ENCODE measurements at places on chromosomes 12 and 14.
A peak's percentile ranks its signal among the peaks of the same experiment; 100 is the strongest.

DNA sequence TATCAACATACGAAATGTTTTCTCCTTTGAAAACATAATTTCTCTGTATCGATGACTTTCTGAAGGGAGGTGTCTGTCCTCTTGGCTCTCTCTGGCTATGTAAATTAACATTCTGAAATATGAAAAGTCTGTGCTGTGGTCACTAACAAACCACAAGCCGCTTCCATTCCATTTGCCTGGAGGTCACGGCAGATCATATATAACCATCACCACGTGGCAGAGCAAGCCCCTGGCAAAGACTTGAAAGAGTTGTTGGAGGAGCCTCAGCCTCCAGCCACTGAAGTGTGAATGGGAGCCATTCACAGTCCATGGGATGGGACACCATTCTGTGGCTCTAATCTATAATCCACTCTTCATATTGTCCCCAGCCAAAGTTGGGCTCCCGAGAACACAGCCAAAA, 39.6 kb downstream of the CDKL1 start:
- DNase-seq, result no peak

GRCh38 chr12:131105736-131106348, 152.1 kb downstream of the ADGRD1 start:
- DNase-seq, result peak; percentile 11

- DNase-seq, result no peak
Observed at GRCh38 chr12:68775121-68775630, 29.2 kb downstream of the SLC35E3 start.

DNA sequence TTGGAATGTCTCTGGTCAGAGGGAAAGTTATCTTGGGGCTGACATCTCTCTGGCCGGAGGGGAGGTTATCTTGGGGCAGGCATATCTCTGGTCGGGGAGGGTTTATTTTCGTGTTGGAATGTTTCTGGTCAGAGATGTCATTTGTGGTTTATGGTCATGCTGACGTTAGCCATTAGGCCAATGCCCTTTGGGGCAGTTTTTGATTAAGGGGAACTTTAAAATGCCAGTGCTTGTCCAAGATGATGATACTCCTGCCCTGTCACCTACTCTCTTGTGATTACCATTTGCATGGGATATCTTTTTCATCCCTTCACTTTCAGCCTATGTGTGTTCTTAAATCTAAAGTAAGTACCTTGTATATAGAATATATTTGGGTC, 29.0 kb upstream of the A2M start:
- no peak for DNase-seq

DNA sequence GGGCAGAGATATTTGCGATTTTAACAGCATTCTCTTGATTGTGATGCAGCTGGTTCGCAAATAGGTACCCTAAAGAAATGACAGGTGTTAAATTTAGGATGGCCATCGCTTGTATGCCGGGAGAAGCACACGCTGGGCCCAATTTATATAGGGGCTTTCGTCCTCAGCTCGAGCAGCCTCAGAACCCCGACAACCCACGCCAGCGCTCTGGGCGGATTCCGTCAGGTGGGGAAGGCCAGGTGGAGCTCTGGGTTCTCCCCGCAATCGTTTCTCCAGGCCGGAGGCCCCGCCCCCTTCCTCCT, 271 bp upstream of the PSEN1 start:
- DNase-seq, result no peak

GRCh38 chr12:121577443-121578180, 3.2 kb downstream of the KDM2B start:
- no peak for DNase-seq

GRCh38 chr12:84789184-84789583, 123.4 kb downstream of the SLC6A15 start:
- no peak for DNase-seq

DNA sequence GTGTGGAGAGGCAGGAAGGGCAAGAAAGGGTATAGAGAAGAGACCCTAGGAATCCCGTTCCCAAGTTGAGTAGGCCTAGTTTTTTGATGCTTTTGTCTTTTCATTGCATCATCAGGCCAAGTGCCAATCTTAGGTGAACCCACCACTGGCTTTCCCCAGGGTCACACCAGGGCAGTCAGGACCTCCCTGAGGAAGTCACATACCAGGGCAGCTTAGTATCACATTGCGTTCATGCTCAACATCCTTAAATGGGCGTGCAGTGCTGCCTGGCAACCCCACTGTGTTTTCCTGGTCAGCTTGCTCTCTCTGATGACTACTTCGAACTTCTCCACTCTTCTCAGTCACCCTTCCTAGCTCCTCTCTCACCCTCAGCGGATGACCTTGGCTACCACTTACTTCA, 9.0 kb downstream of the ASIC1 start:
- no peak for DNase-seq

GRCh38 chr12:25743679-25744215, 190.7 kb upstream of the LMNTD1 start:
- DNase-seq, result no peak

- DNase-seq, result no peak
Observed at GRCh38 chr14:99648027-99648784, 3.3 kb downstream of the HHIPL1 start.

DNA sequence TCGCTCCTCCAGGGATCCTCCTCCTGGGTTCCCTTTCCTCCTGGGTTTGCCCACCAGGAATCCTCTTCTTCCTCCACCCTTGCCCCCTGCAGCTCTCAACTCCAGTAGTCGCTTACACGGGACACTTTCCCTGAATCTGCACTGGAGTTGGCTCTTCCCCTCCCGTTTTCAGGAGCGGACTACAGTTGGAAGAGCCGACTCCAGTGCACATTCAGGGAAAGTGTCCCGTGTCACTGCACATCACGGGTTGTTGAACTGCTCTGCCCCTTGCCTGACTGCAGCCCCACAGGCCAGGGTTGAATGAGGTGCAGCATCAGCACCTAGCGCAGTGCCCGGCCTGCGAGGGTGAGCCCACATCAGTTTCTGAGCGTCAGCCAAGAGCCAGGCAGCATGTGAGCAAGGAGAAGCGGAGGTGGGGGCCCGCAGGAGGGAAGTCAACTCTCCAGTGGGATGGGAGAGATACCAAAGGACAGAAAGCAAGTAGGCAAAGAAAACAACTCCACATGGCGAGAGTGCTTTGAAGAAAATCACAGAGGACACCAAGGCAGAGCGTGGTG, 13.1 kb downstream of the RAPGEF3 start:
- no peak for DNase-seq

GRCh38 chr12:15699886-15700285, 89.3 kb downstream of the EPS8 start:
- no peak for DNase-seq

DNA sequence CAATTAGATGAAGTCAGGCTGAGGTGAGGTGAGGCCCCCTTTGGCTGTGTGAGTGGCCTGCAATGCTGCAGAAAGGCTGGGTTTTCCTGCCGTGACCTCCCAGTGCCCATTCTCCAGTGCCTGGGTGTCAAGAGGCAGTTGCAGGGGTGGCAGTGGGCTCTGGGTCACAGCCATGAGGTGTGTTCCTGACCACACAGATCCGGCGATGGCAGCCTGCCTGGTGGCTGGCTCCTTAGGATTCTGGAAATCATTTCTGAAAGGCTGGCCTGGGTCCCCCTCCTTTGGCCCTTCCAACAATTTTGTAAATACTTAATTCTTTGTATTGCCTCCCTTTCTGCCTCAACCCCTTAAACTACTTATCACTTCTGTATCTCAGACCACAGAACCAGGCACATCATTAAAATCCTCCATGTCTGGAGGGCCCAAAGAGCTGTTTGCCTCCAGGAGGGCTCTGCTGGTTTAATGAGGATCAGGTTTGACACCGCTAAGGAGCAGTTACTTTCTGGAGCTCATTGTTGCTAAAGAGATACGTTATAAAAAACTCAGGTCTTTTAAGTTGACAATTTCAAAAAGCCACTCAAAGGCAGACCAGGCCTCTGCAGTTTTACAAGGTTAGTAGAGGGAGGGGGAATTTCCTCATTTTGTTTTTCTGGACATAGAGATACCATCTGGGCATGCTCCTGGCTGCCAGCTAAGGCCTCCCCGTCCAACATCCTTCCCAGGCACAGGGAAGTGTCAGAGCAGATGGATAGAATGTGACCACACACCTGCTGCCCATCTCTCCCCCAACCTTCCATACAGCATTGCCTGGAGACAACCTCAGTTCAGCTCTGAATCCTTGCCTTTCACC, 204.4 kb downstream of the FOXN3 start:
- DNase-seq, result no peak

- no peak for DNase-seq
Observed at GRCh38 chr14:21902561-21903181, 229.1 kb upstream of the OR4E1 start.

GRCh38 chr12:29113101-29113500, 36.0 kb upstream of the FAR2 start:
- DNase-seq, result no peak

DNA sequence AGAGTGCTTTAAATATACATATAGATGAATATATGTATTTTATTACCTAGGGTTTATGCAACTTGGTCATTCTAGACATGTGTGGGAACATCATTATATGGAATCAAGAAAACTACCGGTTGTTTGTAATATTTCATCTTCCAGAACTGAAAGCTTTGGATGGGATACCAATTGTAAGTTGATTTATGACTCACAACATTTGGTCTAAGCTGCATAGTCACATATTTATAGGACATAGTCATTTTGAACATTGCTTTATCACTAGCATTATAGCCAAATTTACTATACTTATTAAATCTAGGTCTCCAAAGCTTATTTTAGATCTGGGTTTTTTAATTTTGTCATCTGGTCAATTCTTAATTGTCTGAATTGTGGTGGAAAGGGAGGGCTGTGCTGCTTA, 83.7 kb upstream of the PCNX4 start:
- no peak for DNase-seq

- no peak for DNase-seq
Observed at GRCh38 chr14:65650826-65651225, 238.3 kb downstream of the FUT8 start.

DNA sequence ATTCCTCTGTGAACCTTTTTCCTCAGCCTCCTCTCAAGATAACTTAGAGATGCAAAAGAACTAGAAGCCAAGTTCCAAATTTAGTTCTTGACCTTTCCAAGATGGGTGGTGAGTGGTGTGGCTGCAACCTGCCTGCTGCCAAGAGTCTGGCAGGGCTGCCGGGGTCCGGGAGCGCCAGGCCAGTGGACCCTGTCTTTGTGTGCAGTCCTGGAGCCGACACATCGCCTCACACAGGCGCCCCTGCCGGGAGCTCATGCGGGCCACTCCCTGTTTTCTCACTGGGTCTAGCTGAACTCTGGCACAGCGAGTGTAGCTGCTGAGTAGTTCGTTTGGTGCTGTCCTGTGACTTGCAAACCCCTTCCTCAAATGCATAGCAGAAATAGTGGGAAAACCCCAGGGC, 84.9 kb downstream of the CACNA1C start:
- no peak for DNase-seq

GRCh38 chr12:103282124-103282523, 213.6 kb downstream of the C12orf42 start:
- no peak for DNase-seq

DNA sequence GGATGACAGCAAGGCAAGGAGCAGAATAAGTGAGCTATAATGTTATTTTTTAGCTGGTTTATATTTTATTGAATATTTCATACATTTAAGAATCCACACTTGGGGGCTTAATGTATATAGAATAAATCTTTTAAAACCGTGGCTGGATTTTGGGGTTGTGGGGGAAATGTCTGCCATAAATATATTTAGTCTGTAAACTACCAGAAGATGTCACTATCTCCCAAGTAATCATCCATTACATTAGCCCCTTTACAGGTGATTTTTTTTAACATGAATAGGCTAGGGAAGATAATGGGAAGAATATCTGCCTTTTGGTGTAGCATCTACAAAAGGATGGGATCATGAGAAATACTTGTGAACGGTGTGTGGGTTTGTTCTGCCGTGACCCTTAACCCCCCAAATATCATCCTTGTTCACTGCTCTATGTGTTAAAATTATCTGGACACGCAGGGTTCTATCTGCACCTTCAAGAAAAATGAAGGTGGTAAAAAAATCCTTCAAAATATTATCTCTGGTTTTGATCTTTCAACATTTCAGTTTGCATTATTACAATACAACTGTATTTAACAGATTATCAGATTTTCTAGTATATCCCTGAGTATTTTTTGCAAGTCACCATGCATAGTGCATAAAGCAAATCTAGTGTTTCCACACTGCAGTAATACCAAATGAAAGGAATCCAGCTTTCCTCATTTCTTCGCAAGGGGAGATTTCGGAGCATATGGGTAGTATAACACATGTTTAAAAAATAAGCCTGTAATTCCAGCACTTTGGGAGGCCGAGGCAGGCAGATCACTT, 8.0 kb upstream of the SLC17A8 start:
- no peak for DNase-seq

- DNase-seq, result no peak
Observed at GRCh38 chr12:88854260-88854659, 274.0 kb upstream of the KITLG start.

DNA sequence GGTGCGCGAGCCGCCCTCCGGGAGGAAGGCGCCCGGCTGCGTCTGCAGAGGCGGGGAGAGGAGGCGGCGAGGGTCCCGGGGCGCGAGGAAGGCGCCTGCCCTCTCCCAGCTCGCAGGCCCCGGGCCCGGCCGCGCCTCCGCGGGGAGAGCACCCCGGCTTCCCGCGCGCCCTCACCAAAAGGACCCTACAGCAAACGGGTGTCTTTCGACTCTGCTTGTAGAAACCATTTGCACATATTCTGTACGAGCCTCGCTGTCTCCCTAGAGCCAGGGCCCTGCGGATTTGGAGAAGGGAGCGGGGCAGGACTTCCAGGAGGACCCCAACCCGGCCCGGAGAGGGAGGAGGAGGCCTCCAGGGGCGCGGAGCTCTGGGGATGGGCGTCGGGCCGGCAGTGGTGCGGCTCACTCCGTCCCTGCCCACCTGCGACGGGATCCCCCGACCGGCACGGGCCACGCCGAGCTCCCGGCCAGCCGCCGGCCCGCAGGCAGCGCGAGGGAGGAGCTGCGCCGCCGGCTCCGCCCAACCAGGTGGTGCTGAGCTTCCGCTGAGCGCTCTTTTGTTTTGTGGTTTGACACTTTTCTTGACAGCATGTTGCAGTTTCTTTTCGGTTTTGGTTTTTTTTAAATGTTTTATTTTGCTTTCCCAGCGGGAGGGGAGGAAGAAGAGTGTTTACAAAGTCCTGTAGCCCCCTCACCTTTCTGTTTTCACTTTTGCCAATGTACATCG, 103.3 kb upstream of the FKBP4 start:
- no peak for DNase-seq

GRCh38 chr12:48175613-48176416, 7.6 kb upstream of the CCDC184 start:
- DNase-seq, result no peak

DNA sequence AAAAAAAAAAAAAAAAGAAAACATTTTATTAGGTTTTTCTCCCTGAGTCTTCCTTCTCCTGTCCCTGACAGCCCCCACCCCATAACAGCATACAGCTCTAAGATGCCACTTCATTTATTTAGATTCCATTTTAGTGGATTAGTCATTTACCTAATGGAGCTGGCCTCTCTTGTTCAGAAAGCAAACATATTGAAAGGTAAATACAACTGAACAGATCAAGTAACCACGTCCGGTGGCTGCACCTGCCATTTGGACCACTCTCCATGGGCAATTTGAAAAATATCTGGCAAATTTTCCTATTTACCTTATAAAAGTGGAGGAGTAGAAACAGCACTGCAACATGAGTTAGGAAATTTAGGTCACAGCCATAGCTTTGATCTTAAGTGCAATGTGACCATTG, 254.6 kb downstream of the C12orf42 start:
- DNase-seq, result no peak

GRCh38 chr14:32375663-32376062, 46.6 kb downstream of the AKAP6 start:
- DNase-seq, result no peak
